ENCODE measurements at places on chromosomes 2 and 18. TPM values are rescaled to one million over a fixed set of nuclear protein-coding genes. Genes with fewer than 3 reads are reported as not detected.

The COL3A1 gene
- not detected for total RNA-seq

- H3K4me3 ChIP-seq: no peak overlapping the region
- no peak for DNase-seq
- H3K27ac ChIP-seq: no peak overlapping the region
- no peaks in the 10 kb centered on the region for H3K4me1 ChIP-seq
- H3K36me3 ChIP-seq: no peaks in the 10 kb centered on the region
- H3K27me3 ChIP-seq: no peaks in the 10 kb centered on the region
Observed at GRCh38 chr2:159592441-159592840, 23.9 kb downstream of the BAZ2B start.

GRCh38 chr2:43207553-43208300, 18.7 kb downstream of the ZFP36L2 start:
- DNase-seq: no peak
- no peaks in the 10 kb centered on the region for H3K27me3 ChIP-seq
- peaks cover 35% of the 10 kb centered on the region for H3K4me1 ChIP-seq
- no peak overlapping the region for H3K27ac ChIP-seq

The ZNF396 gene
- 0.32 TPM for total RNA-seq

The FOXI3 gene
- total RNA-seq: not detected

Data from activated CD8-positive, alpha-beta T cell treated with anti-CD3 and anti-CD28 coated beads, Interleukin-2, amount 10 ng/mL, durations not matched to agents 7 days and 5 days (primary cell).